MCF 10A (cell line): ENCODE measurements at places on chromosomes 13 and 19. TPM values are rescaled to one million over a fixed set of nuclear protein-coding genes. Genes with fewer than 3 reads are reported as not detected.

The IQCN gene
- total RNA-seq: 0.26 and 0.42 TPM in 2 replicates

The KCTD12 gene
- total RNA-seq: 15.6 and 15.8 TPM in 2 replicates

- peaks cover 14% of the 10 kb centered on the region for H3K4me1 ChIP-seq
- peak overlapping the region; percentile 62 for H3K4me3 ChIP-seq
- no peaks in the 10 kb centered on the region for H3K27me3 ChIP-seq
- H3K27ac ChIP-seq: no peak overlapping the region
- H3K36me3 ChIP-seq: peaks cover 5% of the 10 kb centered on the region
Observed at GRCh38 chr19:1235625-1236538, 1.9 kb downstream of the CBARP start.

The SHANK1 gene
- 0.10 and 0.44 TPM in 2 replicates for total RNA-seq

DNA sequence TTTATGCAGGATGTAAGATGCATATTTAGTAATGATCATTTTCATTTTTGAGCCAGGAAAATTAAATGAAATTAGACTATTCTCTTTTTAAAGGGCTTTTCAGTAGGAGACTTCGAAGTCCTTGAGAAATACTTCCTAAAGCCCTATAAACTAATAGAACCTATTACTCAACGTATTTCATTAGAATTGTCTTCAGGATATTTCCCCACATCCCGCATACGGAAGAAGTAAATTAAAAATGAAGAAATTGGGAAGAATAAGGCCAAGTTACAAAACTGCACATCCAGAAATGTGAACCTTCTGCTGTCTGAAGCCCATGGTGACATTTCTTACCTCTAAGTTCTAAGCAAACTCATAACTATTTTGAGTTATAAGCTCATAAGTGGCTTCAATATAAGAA is 66.5 kb downstream of the RXFP2 start:
- no peak for DNase-seq
- H3K27ac ChIP-seq: no peak overlapping the region
- peaks cover 15% of the 10 kb centered on the region for H3K4me1 ChIP-seq
- no peaks in the 10 kb centered on the region for H3K36me3 ChIP-seq
- H3K27me3 ChIP-seq: peaks cover 6% of the 10 kb centered on the region

DNA sequence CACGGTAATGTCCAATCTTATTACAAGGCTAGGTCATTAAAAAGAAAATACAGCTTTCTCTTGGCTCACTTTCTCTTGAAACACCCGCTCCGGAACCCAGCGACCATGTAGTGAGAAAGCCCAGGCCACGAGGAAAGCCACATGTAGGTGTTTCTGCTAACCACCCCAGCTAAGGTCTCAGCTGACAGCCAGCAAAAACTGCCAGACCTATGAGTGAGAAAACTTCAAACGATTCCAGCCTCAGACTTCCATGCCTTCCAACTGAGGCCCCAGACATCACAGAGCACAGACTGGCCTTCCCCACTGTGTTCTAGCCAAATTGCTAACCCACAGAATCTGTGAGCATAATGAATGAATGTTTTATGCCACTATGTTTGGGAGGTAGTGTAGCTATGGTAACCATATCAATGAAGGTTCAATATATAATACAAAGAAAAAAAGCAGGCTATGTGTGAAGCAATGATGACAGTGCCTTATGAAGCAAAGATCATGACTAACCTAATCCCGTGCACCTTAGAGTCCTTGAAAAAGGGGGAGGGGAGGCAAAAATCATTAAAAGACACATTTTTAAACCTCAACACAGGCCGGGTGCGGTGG is 11.9 kb upstream of the TPTE2 start:
- DNase-seq: no peak
- no peaks in the 10 kb centered on the region for H3K36me3 ChIP-seq
- no peak overlapping the region for H3K4me3 ChIP-seq
- H3K27me3 ChIP-seq: peaks cover 8% of the 10 kb centered on the region

GRCh38 chr13:108638901-108639300 is 9.5 kb downstream of the MYO16 start:
- no peak overlapping the region for H3K4me3 ChIP-seq
- peaks cover 13% of the 10 kb centered on the region for H3K27me3 ChIP-seq
- H3K27ac ChIP-seq: no peak overlapping the region
- H3K4me1 ChIP-seq: no peaks in the 10 kb centered on the region
- no peak for DNase-seq

The KCNJ14 gene
- total RNA-seq: 1.6 and 2.7 TPM in 2 replicates

The CGB7 gene
- 2.3 and 2.5 TPM in 2 replicates for total RNA-seq

DNA sequence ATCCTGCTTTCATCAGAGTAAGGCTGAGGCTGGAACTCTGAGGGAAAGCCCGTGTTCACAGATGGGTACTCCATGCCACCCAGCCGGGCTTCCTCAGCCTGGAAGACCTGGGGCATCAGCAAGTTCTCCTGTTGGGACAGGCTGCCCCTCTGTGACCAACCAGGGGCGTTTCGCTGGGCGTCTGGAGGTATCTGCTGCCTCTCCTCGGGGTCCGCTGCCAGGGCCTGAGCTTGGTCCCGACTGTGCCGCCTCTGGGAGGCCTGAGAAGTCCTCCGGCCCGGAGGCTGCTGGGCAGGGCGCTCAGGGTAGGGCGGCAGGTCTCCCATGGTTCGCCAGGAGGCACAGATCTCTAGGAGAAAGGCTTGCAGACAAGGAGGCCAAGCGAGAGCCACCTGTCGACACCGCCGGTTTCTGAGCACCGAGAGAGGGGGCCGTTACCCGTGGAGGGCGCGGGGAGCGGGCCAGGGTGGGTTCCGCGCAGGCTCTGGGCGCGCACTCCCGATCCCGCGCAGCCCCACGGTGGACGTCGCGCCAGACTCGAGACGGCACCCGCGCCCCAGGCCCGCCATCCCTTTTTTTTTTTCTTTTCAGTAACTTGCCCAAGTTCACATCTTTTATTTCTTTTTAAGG is at the start of gene RSPH6A:
RSPH6A (minus strand) TSS at position 458 of the 630 bp plus-strand sequence; CDS start at position 326, 132 bp downstream.
- no peak for DNase-seq
- H3K27ac ChIP-seq: no peak within 1 kb of the TSS
- peaks cover 6% of the 10 kb centered on the region for H3K4me1 ChIP-seq
- peaks cover 28% of the 10 kb centered on the region for H3K36me3 ChIP-seq

The EMC10 gene
- total RNA-seq: 61.3 and 61.8 TPM in 2 replicates
